ENCODE measurements at places on chromosomes 2 and 18.

- DNase-seq, result no peak
These were observed 47.5 kb downstream of the ARID5A start for GRCh38 chr2:96584017-96584416.

GRCh38 chr18:76434452-76434851 is 60.6 kb downstream of the ZNF516 start:
- DNase-seq, result no peak

- no peak for DNase-seq
These were observed 326.3 kb upstream of the MC4R start for GRCh38 chr18:60698901-60699300.

- no peak for DNase-seq
These were observed 342.6 kb upstream of the KLHL29 start for GRCh38 chr2:23042216-23042906.

DNA sequence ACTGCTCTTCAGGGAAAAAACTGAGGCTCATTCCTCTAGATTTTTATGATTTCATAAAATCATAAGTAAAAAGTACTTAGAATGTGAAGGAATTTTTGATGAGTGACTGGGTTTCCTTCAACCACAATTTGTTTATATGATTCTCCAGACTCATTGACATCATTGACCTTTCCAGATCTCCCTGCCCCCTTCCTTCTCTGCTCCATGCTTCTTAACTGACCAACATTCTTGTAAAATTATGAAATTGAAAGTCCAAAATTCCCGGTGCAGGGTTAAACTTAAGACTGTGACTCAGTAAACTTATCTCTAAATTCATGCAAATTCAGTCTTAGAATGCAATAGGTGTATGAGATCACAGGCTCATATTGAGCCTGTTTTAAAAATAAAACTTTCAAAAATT is 648.9 kb downstream of the TDRD15 start:
- DNase-seq, result no peak

GRCh38 chr18:59950215-59950944 is 50.6 kb downstream of the PMAIP1 start:
- DNase-seq, result no peak

GRCh38 chr2:5868931-5869330 is 176.7 kb downstream of the SOX11 start:
- no peak for DNase-seq

DNA sequence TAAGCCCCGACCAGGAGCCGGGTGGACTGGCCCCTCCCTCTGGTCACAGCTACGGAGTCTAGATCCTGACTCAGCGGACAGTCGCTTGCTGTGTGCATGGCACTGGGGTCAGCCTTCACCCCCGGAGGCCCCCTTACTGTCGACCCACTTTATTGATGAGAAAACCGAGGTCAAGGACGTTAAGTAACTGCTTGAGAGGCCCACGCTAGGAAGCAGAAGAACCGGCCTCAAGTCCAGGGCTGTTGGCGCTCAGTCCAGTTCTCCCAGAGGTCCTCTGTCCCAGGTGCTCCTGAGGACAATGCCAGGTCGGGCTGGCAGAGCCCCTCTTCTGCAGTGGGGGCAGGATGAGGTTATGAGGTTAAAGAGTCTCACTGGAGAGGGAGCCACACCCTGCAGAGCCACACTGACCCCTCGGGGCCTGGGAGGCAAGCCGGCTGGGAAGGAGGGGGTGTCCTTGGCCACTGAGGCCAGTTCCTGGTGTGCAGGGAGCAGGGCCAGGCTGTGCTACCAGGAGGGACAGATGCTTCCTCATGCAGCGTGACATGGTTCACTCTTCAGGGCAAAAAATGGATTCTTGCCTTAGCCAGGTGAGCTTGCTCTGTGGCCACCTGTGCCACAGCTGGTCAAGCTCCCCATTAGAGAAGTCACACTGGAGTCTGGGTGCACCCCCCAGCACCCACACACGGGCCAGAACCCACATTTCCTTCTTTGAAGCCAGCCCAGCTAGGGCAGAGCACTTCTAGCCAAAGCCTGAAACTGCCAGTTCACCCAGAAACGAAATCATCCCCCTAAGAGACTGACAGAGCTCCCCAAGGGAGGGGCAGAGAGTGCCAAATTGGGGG is 47.3 kb upstream of the HPCAL1 start:
- no peak for DNase-seq

GRCh38 chr2:180001726-180002125 is 5.4 kb downstream of the CWC22 start:
- DNase-seq, result no peak

- no peak for DNase-seq
These were observed 84.1 kb downstream of the R3HDM1 start for GRCh38 chr2:135615404-135615803.

GRCh38 chr2:219054956-219055903 is 5.5 kb downstream of the IHH start:
- no peak for DNase-seq

- DNase-seq, result no peak
These were observed 50.3 kb upstream of the ID2 start for GRCh38 chr2:8631465-8632005.

- no peak for DNase-seq
These were observed 12.7 kb upstream of the CDH19 start for GRCh38 chr18:66616523-66616983.

GRCh38 chr2:218257390-218257981 is 3.3 kb upstream of the GPBAR1 start:
- peak; percentile 76 for DNase-seq

DNA sequence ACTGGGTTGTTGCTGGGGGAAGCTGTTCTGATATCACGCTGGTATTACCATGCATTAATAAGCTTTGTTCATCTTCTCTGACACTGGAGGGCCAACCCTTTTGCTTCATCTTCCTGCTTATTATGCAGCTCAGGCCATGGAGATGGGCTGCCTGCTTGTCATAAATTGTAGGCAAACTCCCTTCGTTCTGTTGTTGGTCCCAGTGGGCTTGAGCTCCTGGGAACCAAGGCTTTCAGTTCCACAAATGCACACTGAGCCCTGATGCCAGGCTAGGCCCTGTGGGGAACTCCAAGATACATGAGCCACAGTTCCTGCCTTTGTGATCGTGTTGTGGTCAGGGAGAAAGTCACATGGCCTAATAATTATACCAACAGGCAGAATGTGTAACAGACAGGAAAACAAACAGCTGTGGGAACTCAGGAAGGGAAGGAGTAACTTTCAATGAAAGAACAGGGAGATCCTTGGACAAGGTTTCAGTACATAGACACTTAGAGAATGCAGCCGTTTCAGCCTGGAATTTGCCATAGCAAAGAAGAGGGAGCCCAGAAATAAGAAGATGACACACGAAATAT is 49.0 kb upstream of the BCL2L11 start:
- DNase-seq, result no peak

DNA sequence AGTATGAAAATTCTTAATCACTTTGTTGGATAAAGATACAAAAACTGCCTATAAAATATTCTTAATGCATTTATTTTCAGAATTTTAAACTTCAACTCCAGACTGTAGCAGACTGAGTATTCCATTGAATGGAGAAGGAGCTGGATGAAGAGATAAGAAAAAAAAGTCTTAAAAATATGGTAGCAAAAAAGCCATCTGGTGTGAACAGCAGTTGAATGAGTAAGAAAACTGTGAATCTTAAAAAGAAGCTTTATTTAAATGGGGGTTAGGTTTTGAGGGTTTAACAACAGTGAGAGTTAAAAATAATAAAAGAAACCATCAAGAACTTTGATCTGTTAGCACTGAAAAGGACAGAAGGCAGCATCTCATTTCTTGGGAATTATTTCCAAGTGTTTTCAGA is 91.5 kb downstream of the KCNH7 start:
- DNase-seq, result no peak

DNA sequence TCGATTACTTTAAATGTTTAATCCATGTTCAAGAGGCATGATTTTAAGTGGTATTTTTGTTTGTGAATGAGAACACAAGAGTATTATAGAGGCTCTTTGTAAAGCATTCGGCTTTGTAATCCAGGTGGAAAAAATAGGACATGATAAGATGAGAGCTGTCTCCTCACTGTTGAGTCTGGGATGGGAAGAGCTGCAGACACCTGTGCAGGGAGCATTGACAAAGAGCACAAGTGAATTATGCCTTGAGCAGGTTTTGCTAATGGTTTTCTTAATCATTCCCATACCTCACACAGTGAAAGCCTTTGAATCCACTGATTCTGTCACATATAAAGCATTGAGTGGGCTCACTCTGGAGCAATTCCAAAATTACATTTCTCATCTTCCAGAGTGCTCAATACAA is 9.6 kb downstream of the COL6A3 start:
- DNase-seq, result no peak

GRCh38 chr2:233404222-233404621 is 49.9 kb downstream of the DGKD start:
- DNase-seq, result peak; percentile 74

DNA sequence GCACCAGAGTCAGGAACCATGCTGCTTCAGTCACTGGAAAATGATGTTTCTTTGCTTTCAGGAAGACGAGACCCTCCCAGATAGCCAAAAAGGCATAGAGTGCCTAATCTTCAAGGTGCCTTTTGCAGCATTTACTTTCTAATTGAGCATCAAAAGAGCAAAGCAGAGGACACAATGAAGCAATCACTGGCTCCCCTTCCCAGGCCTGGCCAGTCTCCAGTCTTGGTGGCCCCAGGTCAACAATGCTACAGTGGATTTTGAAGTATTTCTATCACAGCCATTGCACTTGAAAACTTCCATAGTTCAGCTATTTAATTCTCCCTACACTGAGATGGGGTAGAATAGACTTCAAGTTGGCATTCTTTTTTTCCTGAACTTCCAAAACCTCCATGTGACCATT is 15.4 kb downstream of the ZBTB7C start:
- DNase-seq, result no peak

GRCh38 chr2:215361876-215362561 is 50.2 kb downstream of the ATIC start:
- DNase-seq, result no peak

GRCh38 chr18:52391810-52392559 is 52.0 kb downstream of the DCC start:
- no peak for DNase-seq

GRCh38 chr2:239308661-239309397 is 92.0 kb downstream of the HDAC4 start:
- DNase-seq, result peak; percentile 13

GRCh38 chr2:149291881-149292280 is 38.5 kb upstream of the LYPD6 start:
- DNase-seq, result no peak

GRCh38 chr2:126912201-126912600 is 13.5 kb downstream of the TEX51 start:
- DNase-seq, result no peak

DNA sequence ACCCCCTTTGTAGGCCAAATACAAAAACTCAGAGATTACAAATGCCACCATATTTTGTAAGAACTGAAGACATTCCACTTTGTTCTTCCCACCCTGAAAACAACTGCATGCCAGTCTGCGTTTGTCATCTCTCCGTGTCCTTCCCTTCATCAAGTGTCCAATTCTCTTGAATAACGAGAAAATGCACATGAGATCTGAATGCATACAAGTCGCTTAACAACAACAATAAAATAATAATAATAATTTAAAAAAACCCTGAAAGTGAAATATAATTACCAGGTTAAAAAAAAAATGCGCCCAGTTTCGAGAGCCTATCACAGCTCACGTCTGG is 2.0 kb upstream of the SETBP1 start:
- no peak for DNase-seq

DNA sequence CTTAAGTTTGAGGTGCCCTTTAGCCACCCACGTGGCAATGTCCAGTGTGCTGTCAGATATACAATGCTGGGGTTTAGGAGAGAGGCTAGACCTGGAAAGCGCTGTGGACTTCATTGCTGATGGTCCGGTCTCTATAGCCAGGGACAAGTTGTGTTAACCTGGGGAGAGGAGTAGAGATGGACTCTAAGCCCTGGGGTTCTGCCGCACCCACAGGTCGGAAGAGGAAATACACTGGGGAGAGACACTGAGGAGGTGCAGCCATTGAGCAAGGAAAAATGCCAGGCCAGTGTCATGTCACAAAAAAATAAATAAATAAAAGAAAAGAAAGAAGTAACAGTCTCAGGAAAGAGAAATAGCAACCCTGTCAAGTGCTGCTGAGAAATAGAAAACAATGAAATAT is 106.9 kb upstream of the CBLN2 start:
- DNase-seq, result no peak

DNA sequence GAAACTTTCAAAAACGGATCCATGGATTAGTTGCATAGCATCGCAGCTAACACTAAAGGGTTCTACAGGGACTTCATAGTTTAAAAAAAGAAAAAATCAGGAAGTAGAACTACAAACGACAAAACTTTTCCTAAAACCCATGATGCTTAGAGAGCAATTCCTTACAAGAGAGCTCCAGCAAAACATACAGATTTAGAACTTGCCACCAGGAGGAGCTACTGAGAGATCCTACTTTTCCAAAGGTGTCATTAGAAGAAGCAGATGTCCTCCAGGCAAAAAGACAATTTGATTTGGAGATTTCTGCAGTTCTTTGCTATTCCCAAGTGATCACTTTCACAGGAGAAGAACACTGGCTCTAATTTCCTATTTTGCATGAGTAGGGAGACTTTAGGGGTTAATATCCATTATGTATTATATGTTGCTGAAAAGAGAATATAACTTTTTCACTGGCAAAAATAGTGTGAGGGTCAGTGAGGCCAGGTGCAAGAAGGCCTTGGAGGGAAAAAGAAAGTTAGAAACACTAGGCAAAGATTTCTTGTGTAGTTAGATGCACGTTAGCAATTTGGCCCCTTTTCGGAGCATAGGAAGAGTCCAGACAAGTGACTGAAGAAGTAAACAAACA is 436.2 kb downstream of the SUCLG1 start:
- no peak for DNase-seq

GRCh38 chr18:43627848-43628530 is 350.7 kb upstream of the SYT4 start:
- DNase-seq, result no peak
